ENCODE measurements at places on chromosomes 13 and 19.
A peak's percentile ranks its signal among the peaks of the same experiment; 100 is the strongest.

GRCh38 chr19:8615813-8616596 lies 5.5 kb upstream of the ADAMTS10 start:
- peak; percentile 72 for DNase-seq

GRCh38 chr19:33947265-33947964 lies 150.7 kb downstream of the KCTD15 start:
- DNase-seq, result no peak

DNA sequence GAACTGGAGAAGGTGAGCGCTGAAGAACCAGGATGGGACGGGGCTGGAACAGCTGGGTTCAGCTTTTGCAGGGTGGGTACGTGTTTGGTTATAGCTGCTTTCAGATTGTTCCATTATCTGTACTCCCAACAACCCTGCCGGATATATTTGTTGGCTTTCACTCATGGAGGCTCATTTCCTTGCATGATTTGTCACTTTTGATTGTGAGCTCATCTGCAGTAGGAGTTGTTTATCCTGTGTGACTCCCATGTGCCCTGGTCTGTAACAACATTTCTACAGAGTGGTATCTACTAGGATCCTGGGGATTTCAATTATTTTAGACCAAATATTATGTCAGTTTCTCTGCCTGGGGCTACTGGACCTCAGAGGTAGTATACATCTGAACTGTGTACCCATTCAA lies 5.4 kb downstream of the ARL11 start:
- DNase-seq, result no peak

DNA sequence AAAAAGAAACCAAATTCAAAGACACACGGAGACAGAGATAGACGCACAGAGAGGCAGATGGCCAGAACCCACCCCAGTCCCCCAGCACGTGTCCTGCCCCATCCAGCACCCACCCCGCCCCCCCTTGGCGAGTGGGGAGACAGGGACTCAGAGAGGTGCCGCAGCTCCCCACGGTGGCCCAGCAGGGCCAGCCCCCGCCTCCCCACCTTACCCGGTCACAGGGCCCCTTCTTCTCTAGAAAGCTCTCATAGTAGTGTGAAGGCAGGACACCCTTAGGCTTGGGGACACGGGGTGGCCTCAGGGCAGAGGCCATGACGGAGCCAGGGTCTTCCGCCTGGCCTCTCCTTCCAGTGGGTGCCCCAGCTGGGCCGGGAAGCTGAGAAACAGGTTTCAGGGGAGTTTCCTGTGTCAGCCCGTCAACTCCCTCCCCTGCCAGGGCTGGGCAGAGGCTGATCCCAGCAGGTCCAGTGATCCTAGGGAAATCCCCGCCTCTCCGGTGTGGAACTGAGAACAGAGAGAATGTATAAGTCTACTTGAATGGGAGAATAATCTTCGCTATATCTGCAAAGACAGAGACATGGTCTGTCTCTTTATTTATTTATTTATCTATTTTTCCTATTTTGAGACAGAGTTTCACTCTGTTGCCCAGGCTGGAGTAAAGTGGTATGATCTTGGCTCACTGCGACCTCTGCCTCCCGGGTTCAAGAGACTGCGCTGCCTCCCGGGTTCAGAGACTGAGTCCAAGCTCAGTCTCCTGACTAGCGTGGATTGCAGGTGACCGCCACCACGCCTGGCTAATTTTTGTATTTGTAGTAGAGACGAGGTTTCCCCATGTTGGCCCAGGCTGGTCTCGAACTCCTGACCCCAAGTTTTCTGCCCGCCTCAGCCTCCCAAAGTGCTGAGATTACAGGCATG lies at the start of gene STAP2:
STAP2 (minus strand) TSS at position 387 of the 915 bp plus-strand sequence; CDS start at position 313, 74 bp downstream.
- DNase-seq, result no peak

GRCh38 chr19:5037936-5038335 lies 69.0 kb downstream of the KDM4B start:
- peak; percentile 71 for DNase-seq

DNA sequence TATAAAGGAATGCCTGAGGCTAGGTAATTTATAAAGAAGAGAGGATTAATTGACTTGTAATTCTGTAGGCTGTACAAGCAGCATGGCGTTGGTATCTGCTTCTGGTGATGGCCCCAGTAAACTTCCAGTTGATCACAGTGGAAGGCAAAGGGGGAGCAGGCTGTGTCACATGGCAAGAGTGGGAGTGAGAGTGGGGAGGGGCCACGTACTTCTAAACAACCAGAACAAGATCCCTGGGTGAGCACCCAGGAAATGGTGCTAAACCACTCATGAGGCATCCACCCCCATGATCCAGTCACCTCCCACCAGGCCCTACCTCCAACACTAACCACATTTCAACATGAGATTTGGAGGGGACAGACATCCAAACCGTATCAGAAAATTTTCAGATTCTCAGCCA lies 3.0 kb upstream of the RNF113B start:
- DNase-seq, result no peak

DNA sequence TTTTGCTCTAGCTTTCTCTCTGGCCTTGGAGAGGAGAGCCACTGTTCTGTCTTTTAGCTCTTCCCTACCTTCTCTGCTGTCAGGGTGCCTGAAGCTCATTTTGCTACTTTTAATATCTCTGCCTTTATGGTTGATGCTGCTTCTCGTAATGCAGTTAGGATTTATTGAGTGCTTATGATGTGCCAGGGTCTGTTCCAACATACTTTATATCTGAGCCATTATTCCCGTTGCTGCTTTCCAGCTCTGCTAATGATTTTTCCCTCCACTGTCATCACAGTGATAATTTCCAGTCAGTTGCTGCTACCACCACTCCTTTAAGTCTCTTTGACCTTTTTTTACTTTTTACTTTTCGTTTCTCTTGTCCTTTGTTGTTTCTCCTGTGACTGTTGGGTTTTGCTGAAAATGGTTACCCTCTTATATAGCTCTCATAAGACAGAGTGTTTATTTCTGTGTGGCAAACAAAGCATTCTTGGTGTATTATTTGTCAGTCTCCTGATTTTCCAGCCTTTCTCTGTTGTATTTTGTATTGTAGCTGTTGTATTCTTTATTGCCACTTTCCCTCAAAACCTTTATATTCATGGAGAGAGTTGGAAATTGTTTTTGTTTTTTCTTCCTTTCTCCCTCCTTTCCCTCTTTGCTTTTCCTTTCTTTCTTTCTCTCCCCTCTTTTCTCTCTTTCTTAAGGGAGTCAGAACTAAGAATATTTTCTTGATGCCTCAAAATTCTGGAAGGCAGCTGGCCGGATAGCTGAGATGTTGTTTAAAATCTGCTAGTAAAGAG lies 37.4 kb downstream of the COG6 start:
- DNase-seq, result no peak

- no peak for DNase-seq
Observed at GRCh38 chr13:74533226-74533625, 399.0 kb upstream of the KLF12 start.

DNA sequence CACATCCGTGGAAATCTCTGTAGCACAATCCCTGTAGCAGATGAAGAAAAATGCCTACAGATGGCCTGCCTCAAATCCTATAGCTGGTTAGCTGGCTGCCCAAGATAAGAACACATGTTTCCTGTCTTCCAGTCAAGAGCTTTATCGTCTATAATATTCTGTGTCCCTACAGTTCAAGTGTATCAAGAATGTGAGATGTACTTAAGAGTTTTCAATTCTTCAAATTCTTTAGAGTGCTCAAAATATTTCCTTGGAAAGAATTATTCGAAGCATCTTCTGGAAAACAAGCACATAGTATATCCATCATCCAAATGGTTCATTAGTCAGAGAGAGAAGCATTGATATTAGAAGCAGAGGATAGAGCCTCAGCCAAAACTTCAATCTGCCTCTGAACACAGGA lies 239.8 kb downstream of the COG6 start:
- peak; percentile 74 for DNase-seq
